Thoracic aorta (tissue), 2 donors: ENCODE measurements at places on chromosomes 3 and 15. TPM values are rescaled to one million over a fixed set of nuclear protein-coding genes. Genes with fewer than 3 reads are reported as not detected.

PLIN1 gene
- total RNA-seq: 24.2 TPM

TTC23 gene
- 14.2 TPM for total RNA-seq

ZNF860 gene
- 0.71 TPM for total RNA-seq

GRCh38 chr3:119829420-119829819, 47.5 kb downstream of the NR1I2 start:
- no peak for DNase-seq

DNA sequence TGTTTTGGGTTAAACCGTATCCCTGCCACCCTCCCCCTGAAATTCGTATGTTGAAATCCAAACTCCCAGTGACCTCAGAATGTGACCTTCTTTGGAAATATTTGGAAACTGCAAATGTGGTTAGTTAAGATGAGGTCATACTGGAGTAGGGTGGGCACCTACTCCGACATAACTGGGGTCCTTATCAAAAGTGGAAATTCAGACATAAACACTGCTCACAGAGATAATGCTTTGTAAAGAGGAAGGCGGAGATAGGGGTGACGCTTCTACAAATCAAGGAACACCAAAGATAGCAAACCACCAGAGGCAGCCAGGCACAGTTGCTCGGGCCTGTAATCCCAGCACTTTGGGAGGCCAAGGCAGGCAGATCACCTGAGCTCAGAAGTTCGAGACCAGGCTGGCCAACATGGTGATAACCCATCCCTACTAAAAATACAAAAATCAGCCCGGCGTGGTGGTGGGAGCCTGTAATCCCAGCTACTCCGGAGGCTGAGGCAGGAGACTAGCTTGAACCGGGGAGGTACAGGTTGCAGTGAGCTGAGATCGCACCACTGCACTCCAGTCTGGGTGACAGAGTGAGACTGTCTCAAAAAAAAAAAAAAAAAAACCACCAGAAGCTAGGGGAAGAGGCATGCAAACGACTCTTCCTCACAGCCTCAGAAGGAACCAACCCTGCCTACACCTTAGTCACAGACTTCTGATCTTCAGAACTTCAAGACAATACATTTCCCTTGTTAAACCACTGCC, 51.1 kb upstream of the CHD2 start:
- no peak for DNase-seq

DNA sequence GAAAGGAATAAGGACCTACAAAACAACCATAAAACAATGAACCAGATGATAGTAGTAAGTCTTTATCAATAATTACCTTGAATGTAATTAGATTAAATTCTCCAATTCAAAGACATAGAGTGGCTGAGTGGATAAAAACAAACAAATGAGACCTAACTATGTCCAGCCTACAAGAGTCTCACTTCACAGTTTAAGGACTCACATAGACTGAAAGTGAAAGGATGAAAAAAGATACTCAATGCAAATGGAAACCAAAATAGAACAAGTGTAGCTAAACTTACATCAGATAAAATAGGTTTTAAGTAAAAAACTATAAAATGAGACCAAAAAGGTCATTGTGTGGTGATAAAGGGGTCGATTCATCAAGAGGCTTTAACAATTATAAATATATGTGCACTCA, 21.9 kb upstream of the NR1I2 start:
- DNase-seq: no peak

DNA sequence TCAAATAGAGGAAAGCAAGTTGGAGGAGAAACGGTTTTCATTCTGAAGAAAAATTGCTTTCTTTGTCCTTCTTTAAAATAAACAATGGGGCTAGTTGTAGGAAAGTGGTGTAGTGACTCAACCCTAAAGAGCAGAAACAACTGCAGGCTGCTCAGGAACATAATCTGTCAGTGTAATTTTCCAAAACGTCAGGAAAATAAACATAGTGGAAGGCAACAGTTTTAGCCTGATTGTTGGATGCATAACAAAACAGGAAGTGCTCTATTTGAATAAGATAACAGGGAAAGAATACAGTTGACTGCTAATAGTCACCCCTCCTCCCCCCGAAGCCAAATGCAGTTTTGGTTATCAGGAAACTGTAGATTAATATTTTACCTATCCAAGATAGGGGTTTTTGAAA, 167.6 kb downstream of the ECT2 start:
- DNase-seq: no peak

DNA sequence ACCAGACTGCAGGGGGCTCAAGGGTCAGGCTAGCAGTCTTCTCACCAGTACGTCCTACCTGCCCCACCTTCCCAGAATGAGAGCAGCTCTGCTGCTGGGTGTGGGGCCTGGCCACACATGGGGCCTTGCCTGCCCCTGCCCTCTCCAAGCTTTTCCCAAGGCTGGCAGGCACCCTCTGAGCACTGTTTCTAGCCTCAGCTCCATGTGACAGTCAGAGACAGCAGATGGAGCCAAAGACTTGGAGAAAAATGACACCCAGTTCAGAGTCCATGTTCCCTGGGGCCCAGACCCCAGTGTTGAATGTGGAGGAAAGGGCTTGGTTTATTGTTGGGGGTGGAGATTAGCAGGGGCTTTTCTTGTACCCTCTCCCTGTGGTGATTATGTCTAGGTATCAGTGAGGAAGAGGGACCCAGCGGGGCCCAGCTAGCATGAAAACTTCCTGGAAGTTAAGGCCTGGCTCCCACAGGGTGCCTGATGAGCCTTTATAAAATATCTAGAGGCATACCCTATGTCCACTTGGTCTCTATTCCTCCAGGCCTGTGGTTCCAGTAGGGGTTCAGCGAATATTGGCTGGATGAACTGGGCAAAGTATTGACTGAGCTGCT, 153.8 kb downstream of the EEFSEC start:
- DNase-seq: no peak

DNA sequence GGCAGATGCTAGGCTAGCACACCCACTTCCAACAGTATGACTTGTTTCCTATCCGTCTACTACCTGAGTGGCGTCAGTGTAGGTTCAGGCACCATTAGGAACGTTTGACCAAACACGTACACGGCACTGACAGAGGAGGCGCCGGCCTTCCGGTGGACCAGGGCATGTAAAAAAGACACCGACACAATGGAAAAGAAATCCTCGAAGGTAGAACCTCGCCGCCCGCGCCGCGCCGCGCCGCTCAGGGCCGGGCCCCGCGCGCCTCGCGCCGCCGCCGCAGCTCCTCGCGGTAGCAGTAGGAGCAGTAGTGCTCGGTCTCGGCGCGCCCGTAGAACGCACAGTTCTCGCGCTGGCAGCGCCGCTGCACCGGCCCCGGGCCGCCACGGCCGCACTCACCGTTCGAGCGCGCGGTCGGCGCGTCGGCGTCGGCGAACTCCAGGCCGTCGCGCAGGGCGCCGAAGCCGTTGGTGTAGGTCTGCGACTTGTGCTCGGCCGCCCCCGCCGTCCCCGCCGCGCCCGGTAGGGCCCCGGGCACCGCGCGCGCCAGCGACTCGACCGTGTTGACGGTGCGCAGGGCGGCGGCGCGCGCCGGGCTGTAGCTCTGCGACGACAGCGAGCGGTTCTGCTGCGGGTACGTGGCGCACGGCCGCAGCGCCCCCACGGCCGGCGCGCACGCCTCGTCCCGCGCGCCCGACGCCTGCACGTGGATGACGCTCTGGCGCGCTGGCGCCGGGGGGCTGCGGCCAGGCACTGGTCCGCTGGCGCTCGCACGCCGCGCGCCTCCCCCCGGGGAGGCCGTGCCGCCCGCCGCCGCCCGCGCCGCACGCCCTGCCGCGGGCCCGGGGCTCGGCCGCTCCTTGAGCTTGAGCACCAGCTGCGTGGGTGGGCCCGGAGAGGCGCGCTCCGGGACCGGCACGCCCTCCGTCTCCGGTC, 156.7 kb downstream of the KLF13 start:
- DNase-seq: no peak
